ENCODE measurements at places on chromosomes 7 and 10.

DNA sequence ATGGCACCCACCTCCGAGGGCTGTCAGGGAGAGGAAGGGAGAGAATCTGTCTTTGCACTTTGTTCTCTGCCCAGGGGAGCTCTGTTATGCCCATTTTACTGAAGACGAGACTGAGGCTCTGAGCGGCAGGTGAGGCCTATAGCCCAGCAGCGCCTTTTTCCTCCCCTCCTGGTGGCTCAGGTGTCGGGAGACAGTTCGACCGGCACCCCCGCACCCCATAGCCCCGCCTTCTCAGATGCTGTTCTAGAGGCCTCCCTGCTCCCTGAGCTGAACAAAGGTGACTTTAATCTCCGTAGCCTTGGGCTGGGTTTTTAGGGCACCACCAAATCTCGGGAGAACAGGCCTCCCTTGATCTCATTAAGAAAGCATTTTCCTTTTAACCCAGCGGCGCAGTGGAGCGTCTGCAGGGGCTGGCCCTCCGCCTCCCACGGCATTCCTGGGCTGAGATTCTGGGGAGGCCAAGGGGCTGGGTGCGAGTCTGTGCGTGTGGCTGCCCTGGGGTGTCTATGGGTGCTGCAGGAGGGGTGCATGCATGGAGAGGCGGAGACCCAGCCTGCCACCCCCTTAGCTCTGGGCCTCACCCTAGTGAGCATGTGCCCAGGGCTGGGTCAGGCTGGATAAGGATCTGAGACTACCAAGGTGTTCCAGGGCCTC lies 3.3 kb downstream of the LFNG start:
- peak; percentile 29 for DNase-seq

- DNase-seq, result no peak
Observed at GRCh38 chr7:147510923-147511322, 1079.6 kb upstream of the C7orf33 start.

DNA sequence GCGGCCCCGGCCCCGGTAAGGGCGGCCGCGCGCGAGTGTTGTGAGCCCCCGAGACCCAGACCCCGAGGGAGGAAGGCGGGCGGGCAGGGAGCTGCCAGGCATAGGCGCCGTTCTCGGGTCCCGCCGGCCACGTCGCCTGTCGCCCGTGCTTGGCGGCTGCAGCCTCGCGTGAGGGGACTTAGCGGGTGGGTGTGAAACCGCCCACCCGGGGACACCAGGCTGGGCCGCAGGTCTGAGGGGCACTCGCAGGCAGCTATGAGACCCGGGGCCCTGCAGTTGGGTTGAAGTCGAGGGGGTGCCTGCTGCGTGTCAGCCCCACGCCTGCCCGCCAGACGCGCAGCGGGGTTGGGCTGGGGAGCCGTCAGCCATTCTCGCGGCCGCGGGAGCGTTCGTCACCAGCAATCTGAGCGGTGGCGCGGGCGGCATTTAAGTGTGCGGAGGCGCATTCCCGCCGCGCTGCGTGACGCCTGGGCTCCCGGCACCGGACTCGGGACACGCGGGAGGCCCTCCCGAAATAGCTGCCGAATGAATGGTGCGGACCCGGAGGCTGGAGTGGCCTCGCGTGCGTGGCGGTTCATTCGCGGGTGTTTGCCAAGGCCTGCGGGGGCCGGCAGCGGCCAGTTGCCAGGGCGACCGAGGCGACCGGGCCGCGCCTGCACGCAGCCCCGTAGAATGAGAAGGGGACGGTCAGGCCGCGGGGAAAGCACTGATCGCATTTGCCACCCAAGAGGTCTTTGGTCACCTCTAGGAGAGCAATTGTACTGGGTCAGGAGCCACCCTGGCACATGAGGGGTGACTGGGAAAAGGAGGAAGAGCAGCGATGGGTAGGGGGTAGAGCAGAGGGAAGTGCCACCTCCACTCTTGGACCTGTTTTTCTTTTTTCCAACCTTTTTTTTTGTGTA lies 750 bp downstream of the ZNF398 start:
- DNase-seq, result peak; percentile 61

- no peak for DNase-seq
Observed at GRCh38 chr10:90222372-90222771, 521.0 kb downstream of the KIF20B start.

- no peak for DNase-seq
Observed at GRCh38 chr10:91050371-91051034, 129.6 kb upstream of the ANKRD1 start.

DNA sequence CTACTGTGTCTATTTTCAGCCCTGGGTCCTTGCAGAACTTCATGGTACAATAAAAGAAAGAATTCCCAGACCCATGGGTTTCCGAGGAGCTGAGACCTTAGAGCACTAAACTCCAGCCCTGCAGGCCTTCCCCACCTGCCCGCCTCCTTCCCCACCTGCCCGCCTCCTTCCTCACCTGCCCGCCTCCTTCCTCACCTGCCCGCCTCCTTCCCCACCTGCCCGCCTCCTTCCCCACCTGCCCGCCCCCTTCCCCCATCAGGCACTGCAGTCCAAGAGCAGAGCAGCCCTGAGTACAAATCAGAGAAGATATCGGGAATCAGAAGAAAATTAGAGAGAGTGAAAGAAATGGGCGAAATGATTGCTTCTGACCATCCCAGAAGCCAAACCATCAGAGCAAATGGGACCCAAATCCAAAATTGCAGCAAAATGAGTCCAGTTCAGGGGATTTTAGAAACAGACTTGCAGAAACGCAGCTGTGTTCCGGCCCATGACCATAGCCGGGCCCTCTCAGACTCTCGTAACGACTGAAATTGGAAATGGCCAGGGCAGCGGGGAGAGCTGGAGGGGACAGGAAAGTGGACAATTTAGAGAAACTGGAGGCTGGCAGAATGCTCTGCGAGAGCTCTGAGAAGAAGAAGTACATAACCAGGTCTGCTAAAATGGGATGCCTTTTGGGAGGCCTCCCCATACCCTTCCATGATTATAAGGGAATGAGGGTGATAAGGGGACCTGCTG lies 568.4 kb downstream of the TCERG1L start:
- no peak for DNase-seq

DNA sequence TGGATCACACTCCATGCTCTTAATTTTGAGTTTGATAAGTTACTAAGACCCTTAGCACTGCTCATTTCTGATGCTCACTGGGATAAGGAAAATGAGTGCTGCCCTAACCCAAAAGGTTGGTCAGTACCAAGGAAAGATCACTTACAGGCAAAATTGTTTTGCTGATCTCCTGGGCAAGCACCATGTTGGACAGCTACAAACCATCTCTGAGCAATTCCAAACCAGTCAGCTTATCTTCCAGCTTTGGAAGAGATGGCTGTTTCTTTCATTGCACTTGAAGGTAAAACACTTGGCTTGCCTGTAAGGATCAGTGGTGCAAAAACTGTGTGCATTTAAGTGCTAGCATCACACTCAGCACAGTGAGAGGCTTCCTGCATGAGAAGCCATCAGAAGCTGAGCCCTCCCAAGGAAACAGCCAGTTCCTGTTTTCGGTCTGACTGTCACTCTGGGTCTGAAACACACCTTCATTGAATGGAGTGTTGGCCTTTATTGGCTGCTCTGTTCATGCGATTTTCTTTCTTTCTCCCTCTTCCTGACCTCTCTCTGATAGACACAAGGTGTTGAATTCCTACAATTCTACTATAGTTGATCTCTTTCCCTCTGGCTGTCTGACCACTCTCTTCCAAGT lies 126.4 kb upstream of the GHITM start:
- no peak for DNase-seq

DNA sequence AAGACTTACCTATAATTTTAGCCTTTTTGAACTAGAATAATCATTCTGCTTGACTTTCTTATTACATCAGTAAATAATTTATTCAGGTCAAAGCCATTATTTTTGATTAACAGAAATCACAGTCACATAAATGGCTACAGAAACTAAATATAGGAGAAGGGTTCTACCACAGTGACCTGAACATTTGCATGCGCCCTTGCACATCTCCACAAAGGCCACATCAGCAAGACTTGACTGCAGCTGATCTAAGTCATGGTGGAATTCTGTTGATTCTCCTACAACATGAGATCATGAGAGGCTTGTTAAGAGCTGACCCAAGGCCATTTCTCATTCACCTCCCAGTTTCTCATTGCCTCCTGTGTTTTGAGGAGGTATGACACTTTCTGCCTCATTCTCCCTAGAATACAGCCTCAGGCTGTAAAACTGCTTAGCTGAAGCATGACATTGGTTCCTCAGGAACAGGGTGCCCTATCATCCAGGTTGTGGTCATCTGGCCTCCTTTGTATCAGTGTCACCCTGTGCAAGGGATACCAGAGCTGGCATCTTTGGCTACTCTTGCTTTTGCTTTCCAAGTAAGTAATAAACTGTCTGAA lies 6.7 kb upstream of the IMMP2L start:
- no peak for DNase-seq

- no peak for DNase-seq
Observed at GRCh38 chr7:2041496-2042367, 191.0 kb downstream of the MAD1L1 start.
